Renal cortical epithelial cell (primary cell): ENCODE measurements at places on chromosomes 11 and 22. TPM values are rescaled to one million over a fixed set of nuclear protein-coding genes. Genes with fewer than 3 reads are reported as not detected.

Gene TSSK2
- not detected in 2 replicates for total RNA-seq

Gene OR9G1
- total RNA-seq: not detected in 2 replicates

Gene DAGLA
- 1.7 and 6.8 TPM in 2 replicates for total RNA-seq

Gene LSP1
- not detected in 2 replicates for total RNA-seq

Gene TNNI2
- total RNA-seq: not detected in 2 replicates

Gene CHRNA10
- 0.35 and 0.45 TPM in 2 replicates for total RNA-seq

Gene EMID1
- total RNA-seq: 0.35 TPM in 1 of 2 replicates, not detected in the other
